Activated CD4-positive, alpha-beta memory T cell treated with anti-CD3 and anti-CD28 coated beads, Interleukin-2, amount 10 ng/mL, durations not matched to agents 7 days and 5 days (primary cell): ENCODE measurements at places on chromosomes 12 and 14.

- no peak for DNase-seq
Observed at GRCh38 chr12:45357539-45358417, 141.9 kb downstream of the ANO6 start.

DNA sequence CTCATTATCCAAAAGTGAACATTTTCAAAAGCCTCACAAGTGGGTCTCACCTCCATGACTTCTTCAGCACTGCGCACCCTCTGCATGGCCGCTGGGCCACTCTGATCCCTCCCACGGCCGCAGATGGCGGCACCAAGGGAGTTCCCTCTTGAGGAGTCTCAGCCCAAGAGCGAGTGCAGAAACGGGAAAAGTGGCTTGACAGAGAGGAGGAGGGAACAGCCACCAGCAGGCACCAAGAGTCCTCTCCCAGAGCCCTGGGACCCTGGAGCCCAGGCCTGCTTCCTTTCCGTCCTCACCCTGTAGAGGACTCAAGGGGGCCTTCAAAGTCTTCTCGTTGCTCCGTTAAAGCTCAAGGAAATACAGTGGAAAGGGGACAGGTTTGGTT is 230.2 kb upstream of the DIO3 start:
- no peak for DNase-seq

DNA sequence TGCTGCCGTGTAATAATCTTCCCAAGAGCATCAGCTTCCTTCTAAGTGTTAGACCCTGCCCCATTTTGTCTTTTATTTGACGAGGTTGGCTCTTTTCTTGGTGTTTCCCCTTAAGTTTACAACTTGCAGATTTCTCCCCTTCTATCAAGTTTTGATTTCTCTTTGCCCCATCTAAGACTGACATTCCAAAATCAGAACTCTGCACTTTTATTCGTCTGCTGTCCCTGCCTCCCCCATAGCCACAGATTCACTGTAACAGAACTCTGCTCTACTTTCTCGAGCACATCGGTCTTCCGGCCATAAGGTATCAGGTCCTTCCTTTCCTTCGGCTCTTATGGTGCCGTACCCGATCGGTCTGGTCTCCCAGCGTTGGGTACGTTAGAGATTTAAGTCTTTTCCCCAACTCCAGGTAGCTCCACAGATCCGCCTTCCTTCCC is 563 bp downstream of the DCP1B start:
- no peak for DNase-seq

DNA sequence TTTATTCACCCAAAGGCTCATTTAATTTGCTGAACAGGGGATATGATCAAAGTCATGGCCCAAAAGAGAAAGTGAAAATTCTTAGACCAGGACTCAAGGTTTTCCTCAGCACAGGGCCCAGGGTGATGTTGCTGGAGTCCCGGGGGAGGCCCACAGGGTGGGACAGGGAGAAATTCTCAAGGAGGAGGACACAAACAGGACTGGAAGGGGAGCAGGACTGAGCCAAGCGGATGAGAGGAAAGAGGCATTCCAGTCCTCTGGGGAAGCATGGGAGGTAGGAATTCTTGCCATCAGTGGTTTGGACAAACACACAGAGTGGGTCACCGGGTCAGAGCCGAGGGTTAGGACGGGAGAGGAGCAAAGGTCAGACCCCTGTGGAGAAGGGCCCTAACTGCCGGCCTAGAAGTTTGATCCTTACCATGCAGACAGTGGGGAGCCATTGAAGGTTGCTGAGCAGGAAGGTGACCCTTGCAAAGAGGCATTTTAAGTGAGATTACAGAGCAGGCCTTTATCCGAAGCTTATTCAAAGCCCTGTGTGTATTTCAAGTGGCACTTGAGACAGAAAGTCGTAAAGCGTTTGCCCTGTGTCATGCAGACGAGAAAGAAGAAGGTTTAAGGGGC is 68.4 kb upstream of the PTGR2 start:
- DNase-seq, result no peak

GRCh38 chr14:66853311-66853710 is 335.9 kb upstream of the GARIN2 start:
- DNase-seq, result no peak

DNA sequence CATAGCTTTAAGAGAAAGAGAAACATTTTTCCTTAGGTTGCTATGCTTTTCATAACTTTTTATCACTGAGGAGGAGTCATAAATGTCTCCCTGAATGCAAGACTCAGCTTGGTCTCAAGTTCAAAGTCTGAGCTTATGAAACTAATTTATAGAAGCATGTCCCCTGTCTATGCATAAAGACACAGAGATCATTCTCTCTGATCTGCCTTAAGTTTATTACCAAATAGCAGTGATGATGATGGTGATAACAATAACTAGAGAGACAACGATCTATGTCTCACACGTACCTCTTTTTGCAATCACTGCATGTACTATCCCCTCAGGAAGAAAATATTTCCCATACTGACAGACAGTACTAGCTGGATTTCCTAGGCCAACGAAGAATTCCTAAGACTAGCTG is 266.4 kb upstream of the G2E3 start:
- DNase-seq, result no peak

DNA sequence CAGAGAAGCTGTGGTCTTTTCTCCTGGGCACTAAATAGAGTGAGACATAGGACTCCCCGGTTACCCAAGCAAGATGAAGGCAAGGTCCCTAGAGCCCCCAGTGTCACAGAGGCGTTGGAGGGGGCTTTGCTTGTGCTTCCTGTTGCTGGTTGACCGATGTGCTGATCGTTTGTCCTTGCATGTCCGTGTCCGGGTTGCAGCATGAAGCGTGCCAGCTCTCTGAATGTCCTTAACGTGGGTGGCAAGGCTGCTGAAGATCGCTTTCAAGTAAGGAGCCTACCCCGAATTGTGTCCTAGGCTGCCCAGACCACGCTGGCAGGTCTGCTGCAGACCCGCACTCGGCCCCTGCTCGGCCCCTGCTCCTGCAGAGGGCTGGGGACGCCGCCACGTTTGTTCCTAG is 23.1 kb downstream of the XRCC3 start:
- no peak for DNase-seq

GRCh38 chr12:85358715-85359114 is 78.7 kb downstream of the ALX1 start:
- no peak for DNase-seq
